ENCODE measurements at places on chromosomes 16 and 17. TPM values are rescaled to one million over a fixed set of nuclear protein-coding genes. Genes with fewer than 3 reads are reported as not detected.

- DNase-seq, result no peak
These were observed 28.1 kb upstream of the ARL2BP start for GRCh38 chr16:57216968-57217367.

DNA sequence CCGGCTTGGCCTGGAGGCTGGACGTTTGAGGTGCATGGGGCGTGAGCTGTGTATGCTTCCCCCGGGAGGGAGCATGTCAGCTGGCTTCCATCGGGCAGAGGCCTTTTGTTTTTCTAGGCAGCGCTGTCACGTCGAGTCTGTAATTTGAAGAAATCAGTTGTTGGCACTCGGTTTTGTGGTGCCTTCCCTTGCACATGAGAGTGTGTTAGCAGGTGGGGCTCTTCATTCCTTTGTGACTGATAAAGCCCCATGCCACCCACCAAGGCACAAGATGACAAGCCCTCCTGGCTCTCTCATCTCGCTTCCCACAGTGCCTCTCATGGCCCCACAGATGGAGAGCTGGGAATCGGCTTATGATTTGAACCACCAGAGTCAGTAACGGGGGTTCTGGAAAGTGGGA lies 72.1 kb downstream of the BANP start:
- peak; percentile 34 for DNase-seq

DNA sequence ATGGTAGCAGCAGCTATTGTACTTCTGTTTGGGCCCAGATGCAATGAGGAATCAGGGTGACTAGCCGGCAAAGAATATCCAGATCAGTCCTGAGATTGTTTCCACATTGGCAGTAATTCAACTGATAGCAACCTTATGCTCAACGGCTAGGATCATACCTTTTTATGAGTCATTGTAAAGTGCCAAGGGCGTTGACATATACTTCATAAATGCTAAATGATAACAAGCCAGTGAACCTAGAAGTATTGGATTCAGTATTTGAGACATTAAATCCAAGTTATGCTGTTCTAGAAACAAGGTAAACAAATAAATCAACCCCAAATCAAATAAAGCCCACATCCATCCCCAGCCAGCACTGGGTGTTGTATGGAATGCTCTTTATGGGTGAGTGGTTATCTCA lies 207.1 kb upstream of the ZFHX3 start:
- no peak for DNase-seq

GRCh38 chr16:72789465-72789864 lies 258.5 kb downstream of the ZFHX3 start:
- DNase-seq, result no peak

DNA sequence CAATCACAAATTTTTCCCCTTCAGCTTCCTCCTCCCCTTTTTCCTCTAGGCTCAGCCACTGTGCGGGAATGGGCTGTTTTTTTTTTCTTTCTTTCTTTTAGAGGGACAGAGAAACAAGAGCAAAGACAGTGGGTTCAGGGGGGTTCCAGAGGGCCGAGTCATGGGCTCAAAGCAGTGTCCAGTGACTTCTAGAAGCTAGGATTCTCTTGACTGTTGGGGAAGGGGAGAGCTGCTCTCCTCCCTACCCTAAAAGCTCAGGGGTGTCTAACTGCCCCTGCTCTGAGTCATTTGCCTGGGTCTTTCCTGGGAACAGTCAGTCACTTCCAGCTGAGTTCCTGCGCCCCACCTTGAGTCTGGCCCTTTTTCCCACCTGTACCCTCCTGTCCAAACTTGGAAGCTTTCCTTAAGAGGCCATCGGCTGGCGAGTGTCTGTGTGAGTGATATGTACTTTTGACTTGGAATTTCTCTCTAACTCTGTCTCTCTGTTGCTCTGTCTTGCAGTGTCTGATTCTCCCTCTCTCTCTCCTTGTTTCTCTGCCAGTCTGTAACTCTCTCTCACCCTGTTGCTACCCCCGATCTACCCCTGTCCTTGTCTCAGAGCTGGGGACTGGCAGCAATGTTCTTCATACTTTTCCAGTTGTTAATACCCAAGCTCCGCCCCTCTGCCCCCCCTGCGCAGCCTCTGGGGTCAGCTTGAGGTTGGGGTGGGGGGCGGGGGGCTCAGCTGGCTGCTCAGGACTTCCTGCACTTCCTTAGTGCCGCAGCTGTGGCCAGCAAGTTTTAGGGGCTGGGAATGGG lies 2.4 kb downstream of the THRA start:
- DNase-seq, result no peak

GRCh38 chr16:72896485-72897118 lies 151.3 kb downstream of the ZFHX3 start:
- no peak for DNase-seq

DNA sequence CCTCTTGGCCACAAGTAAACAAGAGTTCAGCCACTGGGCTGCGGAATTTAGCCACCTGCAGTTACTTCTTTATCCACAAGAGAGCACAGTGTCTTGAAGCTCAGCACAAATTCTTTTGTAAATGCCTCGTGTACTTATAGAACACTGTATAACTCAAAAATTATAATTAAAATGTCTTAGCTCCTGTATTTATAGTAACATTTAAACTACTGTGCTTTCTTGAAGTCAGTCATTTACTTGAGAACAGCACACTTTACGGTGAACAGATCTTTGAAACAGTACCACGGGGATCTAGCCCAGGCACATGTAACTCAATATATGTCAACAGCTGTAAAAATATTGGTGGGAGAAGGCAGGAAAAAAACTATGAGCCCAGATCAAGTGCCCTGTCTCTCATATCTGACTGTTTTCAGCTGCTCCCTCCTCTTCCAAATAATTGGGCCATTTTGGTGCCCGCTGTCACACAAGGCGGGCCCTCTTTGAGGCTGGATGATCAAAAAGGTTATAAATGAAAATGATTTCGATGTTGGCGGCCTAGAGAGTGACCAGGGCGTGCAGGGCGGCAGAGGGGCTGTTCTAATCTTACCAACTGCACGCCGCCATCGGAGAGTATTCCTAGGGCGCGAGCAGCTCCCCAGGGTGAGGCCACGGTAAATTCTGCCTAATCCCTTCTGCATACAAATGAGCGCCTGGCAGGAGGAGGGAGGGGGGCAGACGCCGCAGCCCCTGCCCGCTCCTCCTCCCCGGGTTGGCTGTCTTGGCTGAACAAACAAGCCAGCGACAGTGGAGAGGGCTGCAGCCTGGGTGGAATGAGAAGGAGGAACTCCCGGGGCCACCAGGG lies 183.2 kb downstream of the C16orf78 start:
- DNase-seq, result no peak

The NXPH3 gene
- 4.5 TPM for total RNA-seq

The MYH8 gene
- not detected for total RNA-seq

The METTL2A gene
- total RNA-seq, result 15.0 TPM

The KRT25 gene
- not detected for total RNA-seq

The RABEP2 gene
- 22.3 TPM for total RNA-seq

The ZNF597 gene
- 1.8 TPM for total RNA-seq

The CEP20 gene
- total RNA-seq, result 32.0 TPM

The PSKH1 gene
- 18.1 TPM for total RNA-seq

Data from Right ventricle myocardium inferior (tissue), 1 donor.